ENCODE measurements at places on chromosomes 12 and 14.

GRCh38 chr14:73660511-73660910, 15.7 kb downstream of the DNAL1 start:
- DNase-seq, result no peak

DNA sequence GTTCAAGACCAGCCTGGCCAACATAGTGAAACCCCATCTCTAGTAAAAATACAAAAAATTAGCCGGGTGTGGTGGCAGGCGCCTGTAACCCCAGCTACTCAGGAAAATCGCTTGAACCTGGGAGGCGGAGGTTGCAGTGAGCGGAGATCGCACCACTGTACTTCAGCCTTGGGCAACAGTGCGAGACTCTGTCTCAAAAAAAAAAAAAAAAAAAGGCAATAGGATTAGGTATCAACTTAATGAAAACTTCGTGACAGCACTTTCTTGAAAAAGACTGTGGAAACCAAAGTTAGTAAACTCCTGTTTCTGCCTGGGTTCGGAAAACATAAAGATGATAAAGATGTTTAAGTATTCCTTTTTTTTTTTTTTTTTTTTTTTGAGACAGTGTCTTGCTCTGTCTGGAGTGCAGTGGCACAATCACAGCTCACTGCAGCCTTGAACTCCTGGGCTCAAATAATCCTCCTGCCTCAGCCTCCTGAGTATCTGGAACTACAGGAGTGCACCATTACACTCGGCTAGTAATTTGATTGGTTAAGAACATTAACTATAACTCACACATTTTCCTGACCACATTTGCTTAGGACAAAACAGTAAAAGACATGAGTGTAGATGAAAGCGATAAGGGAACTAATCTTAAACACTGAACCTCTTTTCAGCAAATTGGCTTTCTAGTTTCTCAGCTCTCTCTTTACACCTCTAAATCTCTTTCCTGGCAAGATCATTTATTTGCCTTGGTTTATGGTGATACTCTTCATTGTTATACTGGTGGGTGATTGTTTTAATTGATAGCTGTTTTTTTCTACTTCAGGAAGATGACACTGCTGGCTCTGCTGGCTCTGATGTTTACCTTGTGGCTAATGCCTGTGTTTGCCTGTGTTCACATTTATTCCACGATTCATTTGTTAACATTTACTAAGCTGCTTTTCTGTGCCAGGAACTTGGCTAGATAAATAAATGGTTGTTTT, 15.8 kb downstream of the HIF1A start:
- DNase-seq, result no peak

DNA sequence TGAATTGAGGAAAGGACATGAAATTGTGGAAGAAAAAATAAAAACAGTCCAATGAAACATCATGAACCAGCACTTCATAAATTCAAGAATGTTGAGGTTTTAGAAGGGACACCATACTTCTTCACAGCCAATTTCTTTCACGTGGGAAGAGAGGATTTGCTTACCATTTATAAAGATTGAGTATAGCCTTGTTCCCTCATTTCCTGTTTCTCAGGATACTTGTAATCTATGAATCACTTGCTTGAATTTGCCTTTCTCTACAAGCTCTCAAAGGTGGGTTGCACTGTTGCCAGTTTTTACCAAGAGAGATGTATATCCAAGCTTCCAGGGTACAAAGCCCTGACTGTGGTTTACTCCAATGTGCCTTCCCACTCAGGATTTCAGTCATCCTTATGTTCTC, 116.1 kb downstream of the DUSP6 start:
- no peak for DNase-seq

DNA sequence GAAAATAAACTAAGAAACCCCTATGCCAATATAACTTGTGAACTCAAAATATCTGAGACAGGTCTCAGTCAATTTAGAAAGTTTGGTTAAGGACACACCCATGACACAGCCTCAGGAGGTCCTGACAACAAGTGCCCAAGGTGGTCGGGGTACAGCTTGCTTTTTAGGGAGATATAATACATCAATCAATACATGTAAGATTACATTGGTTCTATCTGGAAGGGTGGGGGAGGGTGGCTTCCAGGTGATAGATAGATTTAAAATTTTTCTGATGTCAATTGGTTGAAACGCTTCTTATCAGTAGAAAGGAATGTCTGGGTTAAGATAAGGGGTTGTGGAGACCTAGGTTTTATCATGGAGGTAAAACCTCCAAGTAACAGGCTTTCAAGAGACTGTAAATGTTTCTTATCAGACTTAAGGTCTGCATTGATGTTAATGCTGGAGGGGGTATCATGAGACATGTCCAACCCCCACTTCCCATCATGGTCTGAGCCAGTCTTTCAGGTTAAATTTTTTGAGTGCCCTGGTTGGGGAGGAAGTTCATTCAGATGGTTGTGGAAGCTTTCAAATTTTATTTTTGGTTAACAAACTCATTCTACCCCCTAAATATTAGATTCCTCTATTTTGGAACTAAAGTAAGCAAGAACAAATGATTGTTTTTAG, 82.0 kb upstream of the RASSF8 start:
- DNase-seq, result no peak

GRCh38 chr14:75675265-75675960, 14.4 kb downstream of the TTLL5 start:
- DNase-seq, result no peak

GRCh38 chr12:120689397-120690082, 2.6 kb downstream of the MLEC start:
- no peak for DNase-seq

DNA sequence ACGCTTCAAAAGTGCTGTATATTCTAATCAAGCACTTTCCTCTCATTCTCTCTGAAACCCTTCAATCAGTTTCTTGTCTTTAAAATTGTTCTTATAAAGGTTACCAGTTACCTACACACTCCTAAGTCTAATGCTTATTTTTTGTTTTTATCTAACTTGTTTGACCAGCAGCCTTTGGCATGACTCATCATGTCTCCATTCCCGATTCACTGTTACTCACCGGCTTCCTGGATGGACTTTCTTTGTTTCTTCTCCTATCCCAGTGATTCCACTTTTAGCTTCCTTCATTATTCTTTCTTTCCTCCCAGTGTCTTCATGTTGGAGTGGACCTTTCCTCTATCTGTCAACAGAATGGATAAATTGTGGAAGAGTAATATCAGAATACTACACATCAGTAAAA, 368.6 kb upstream of the CCDC196 start:
- no peak for DNase-seq

DNA sequence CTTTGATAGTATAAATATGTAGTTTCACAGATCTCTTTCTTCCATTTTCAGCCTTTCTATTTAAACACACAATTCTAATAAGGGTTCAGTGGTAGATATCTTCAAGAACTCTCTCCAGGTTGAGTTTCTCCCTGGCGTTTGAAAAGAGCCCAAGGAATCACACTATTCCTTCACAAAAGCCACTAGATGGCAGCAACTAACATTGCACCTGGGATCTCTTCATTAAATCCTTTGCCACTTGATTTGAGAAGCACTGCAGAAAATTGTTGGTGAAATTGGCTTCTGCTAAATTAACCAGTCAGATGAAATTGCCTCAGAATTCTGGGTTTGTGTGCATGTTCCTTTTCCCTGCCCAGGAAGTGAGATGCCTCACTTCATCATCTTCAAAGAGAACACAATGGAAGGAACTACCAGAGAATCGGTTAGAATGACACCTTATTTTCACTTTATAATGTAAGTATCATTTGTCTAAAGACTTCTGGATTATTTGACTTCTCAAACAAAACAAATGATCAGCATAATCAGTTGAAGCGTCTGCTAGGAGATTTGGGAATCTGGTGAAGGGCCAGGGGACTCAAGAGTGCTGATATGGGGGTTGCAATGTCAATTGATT, 6.8 kb downstream of the CCDC198 start:
- no peak for DNase-seq

GRCh38 chr12:41556176-41556575, 368.1 kb downstream of the PDZRN4 start:
- DNase-seq, result no peak

GRCh38 chr14:106003351-106003750, 477.0 kb downstream of the TMEM121 start:
- DNase-seq, result no peak

GRCh38 chr14:99790201-99790977, 2.8 kb upstream of the EML1 start:
- DNase-seq, result no peak

DNA sequence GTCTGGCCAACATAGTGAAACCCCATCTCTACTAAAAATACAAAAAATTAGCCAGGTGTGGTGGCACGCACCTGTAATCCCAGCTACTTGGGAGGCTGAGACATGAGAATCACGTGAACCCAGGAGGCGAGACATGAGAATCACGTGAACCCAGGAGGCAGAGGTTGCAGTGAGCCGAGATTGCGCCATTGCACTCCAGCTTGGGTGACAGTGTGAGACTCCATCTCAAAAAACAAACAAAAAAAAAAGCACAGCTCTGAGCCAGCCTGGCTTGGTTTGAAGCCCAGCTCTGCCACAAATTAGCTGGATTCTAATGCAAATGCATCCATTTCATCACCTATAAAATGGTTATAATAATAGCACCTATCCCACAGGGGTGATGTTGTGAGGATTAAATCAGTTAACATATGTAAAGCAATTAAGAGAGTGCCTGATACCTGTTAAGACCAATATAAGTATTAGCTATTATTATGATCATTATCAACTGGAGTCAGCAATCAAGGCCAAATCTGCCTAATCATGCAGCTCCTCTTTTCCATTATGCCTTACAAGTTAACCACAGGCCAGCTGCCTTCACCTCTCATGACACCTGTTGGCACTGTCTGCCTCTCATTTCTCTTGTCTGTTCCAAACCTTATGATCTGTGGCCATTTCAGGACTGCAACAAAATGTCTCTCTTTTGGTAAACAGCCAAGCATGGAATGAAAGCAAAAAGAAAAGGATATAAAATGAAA, 2.1 kb downstream of the GNPTAB start:
- no peak for DNase-seq

- no peak for DNase-seq
Measured at GRCh38 chr12:118064608-118065007, 3.6 kb upstream of the WSB2 start.

- DNase-seq, result no peak
Measured at GRCh38 chr14:56414236-56414635, 165.4 kb upstream of the TMEM260 start.

DNA sequence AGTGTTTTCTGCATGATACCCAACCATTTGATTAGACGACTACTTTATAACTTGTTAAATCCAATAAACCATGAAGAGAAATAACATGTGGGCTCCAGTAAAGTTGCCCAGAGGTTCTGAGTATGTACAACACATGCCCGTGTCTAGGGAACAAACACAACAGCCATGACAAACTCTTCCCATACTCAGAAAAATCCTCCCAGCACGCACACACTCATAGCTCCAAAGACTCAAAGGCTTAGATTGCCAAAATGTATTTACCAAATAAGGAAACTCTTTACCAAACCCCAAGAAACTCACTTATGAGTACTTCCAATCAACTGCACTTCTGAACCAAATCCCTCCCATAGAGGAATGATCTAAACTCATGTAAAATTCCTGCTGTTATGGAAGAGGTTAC, 17.3 kb downstream of the SART3 start:
- DNase-seq, result no peak

GRCh38 chr14:43729143-43729542, 777.9 kb downstream of the FSCB start:
- no peak for DNase-seq

- no peak for DNase-seq
Measured at GRCh38 chr12:7142809-7143465, 12.8 kb downstream of the CLSTN3 start.

DNA sequence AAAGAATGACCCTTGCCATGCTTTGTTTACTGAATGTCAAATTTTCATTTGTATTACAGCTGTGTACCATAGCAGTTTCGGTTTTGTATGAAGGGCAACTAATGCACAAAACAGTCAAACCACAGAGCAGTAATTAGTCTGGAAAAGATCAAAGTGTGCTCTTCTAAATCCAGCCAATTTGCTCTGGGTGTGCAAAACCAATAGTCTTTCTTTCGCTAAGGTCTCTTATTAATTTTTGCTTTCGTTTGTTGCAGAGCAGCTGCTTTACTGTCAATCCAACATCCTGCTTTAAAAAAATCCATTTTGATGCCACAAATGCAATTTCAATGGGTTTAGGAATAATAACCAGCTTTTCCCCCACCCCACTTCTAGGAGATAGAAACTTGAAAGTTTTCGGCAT, 114.2 kb downstream of the BRMS1L start:
- no peak for DNase-seq

DNA sequence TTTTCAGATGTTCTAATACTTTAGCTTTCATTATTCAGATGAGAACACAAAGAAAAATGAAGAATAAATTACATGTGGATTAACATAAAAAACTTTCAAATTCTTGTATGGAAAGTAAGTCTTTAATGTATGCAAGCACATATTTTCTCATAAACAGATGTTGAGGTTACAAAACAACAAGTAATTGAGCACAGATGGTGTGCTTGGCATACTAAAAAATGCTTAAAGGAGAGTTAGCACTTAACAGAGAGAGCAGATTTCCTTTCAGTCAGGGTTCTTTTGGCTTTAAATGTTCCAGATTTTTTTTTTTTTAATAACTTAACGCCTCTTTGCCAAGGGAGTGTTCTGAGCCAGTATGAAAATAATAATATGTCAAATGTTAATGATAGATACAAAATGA, 96.0 kb downstream of the RASSF9 start:
- DNase-seq, result no peak

DNA sequence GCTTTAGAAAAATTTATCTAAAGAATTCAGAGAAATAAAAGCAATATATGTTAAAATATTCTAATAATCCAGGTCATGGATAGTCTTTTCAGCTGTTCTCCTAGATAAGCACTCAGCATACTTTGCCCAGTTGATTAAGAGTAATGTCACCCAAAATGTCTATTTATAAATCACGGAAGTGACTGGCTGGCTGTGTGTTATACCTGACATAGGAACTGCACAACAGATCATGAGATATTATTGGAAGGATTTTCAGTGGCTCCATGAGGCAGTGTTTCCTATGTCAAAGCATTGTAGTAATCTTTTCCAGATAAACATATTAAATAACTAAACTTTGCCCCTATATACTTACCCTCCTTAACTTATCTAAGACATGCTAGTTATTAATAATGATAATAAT, 128.8 kb downstream of the ITPR2 start:
- DNase-seq, result no peak

- DNase-seq, result peak; percentile 49
Measured at GRCh38 chr12:14629832-14630710, 62.4 kb upstream of the PLBD1 start.

- no peak for DNase-seq
Measured at GRCh38 chr12:116202940-116203339, 74.6 kb downstream of the MED13L start.

DNA sequence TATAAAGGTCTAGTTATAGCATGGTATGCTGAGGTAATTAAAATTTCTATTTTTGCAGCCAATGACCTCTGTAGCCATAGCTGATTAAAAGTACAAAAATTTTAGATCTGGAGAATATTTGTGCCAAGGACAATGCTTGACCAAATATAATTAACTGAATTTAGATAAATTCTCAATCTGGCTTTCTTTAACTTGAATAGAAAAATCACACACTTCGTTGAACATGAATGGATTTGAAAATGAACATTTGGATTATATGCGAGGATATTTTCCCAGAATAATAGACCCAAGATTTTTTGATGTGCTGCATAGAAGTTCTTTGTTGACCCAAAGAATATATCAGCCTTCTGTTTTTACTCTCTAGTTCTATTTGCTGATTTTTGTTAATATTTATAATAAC, 38.4 kb upstream of the G2E3 start:
- DNase-seq, result no peak
